ENCODE measurements at places on chromosomes 11 and 22.

DNA sequence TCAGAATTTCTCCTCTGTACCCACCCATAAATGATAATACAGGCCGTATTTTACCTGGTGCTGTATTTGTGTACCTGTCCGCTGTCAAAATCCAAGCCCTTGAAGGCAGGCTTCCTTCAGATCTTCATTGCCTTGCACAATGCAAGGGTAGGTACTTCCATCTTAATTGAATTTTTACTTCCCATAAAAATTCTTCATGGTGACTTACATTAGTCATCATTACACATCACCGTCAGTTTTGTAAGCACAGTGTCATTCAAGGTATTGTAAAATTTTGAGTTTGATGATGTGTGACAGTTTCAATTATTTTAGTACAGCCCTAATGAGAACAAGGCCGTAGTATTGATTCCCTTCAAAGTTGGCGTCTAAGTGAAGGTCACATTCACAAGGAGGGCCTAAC, 770 bp upstream of the TSG101 start:
- DNase-seq: no peak

DNA sequence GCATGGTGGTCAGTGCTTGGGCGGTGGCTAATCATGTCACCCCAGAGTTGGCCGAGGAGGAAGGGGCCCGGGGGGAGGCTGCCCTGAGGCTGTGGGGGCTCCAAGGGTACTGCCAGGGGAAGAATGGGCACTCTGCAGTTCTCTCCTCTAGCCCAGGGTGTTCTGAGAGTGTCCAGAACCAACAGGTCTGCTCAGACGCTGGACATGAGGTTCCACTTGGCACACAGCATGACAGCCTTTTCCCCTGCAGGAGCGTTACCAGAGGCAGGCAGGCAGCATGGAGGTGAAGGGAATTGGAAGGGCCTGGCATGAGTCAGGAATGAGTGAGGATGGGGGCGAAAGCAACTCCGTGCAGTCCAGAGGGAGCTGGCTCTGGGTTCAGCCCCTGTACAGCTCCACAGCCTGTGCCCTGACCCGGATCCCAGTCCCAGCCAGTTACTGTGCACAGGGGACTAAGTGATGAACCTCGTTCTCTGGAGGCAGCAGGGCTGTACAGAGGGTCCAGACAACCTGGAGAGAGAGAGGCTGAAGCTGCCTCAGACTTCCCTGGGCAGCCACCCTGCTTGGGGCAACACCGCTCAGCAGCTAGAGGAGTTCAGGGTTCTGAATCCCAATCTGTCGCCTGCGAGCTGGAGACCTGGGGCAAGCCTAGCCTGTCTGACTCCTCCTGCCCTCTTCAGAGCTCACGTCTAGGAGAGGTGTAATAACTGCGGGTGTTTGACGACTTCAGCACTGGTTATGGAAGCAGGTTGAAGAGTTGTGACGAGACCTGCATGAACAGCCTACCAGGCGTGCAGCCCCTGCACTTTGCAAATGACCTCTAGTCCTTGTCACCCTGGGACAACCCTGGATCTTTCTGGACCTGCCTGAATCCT, 14.7 kb upstream of the TUB start:
- DNase-seq: no peak

DNA sequence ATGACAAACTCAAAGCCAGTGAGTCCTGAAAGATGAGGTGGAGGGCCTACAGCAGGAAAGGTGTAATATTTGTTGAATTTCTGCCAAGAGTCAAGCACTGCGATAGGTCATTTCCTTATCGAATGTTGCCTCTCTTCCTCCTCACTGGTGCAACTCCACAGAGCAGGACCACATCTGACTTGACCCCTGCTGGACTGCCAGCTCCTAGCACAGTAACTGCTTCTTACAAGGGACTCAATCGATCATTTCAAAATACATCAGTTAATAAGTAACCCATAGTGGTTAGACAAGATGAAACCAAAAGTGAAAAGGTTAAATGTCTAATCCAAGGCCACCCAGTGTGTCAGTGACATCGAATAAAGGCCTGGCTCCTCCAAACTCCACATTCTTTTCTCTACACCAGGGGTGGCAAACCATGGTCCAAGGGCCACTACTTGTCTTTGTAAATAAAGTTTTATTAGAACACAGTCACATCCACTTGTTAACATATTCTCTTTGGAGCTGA, 98.5 kb upstream of the CSNK2A3 start:
- DNase-seq: no peak

DNA sequence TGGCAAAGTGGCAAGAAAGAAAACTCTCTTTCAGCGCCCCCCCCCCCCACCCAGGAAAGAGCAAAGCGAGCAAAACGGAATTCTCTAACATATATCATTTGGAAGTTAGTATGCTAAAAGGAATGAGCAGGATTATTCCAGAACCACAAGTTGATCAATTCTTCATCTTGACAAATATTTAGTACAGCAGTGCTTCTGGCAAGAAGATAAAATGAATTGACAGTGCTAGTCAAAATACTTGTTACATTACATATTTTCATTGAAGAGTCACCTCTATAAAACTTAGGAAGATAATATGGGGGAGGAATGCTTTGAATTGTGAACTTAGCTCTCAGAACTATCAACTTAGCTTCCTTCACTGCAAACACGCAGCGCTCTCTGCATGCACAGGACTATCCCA, 377.4 kb downstream of the DYNC2H1 start:
- no peak for DNase-seq

DNA sequence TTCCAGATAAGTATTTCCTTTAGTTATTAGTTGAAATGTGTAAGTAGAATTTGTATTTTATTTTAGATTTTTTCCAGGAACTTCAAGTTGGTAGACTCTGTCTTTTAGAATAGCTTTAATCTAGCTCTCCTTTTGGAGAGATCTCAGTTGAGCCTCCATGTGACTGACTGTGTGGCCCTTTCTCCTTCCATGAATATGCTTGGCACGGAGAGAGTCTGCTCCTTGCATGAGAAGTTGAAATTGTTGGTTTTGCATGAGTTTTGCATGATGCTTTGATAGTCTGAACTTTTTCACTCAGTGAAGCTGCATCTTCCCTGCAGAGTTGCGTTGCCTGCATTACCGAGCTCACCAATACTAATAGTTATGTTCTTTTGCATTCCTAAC, 32.8 kb upstream of the CTTN start:
- DNase-seq: no peak
